ENCODE measurements at places on chromosomes 3 and 15.

- no peak for DNase-seq
These were observed 40.9 kb downstream of the TRPM1 start for GRCh38 chr15:31060429-31061140.

- DNase-seq = no peak
These were observed 64.8 kb downstream of the SPSB4 start for GRCh38 chr3:141115789-141116541.

DNA sequence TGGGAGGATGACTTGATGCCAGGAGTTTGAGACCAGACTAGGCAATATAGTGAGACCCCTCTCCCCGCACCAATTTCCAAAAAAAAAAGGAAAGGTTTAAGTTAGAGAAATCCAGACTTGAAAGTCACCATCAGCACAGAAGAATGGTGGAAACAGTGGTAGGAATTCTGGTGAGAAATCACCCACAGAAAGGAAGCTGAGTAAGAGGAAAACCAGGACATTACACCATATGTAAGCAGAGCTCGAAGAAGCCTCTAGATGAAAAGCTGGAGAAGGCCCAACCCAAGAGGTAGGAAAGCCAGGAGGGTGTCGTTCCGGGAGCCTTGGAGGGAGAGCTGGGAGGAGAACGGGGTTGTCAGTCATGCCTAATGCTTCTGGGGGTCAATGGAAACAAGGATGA lies 40.5 kb downstream of the RASGRP1 start:
- DNase-seq = no peak

GRCh38 chr3:28036599-28037575 lies 204.5 kb upstream of the CMC1 start:
- no peak for DNase-seq

- DNase-seq = no peak
These were observed 18.0 kb downstream of the ISG20 start for GRCh38 chr15:88656760-88657221.

GRCh38 chr15:41698779-41699178 lies 38.6 kb downstream of the MGA start:
- no peak for DNase-seq

GRCh38 chr3:57729334-57730045 lies 26.6 kb upstream of the SLMAP start:
- DNase-seq = no peak

DNA sequence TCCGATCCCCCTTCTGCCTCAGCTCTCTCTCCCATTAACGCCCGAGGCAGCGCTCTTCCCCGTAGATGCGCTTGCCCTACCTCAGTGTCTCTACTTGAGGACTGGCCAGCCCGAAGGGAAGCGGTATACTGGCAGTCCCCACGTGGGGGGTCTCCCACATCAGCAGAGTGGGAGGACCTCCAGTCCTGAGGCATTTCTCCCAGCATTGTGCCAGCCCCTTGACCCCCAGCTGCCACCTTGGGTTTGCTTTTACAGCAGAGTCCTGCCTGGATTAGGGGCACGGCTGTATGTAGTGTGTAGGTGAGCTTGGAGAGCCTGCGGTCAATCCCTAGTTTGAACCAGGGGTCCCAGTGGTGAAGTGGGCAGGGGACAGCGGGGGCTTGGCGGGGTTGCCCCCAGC lies 767 bp downstream of the SEMA3F start:
- DNase-seq = no peak

DNA sequence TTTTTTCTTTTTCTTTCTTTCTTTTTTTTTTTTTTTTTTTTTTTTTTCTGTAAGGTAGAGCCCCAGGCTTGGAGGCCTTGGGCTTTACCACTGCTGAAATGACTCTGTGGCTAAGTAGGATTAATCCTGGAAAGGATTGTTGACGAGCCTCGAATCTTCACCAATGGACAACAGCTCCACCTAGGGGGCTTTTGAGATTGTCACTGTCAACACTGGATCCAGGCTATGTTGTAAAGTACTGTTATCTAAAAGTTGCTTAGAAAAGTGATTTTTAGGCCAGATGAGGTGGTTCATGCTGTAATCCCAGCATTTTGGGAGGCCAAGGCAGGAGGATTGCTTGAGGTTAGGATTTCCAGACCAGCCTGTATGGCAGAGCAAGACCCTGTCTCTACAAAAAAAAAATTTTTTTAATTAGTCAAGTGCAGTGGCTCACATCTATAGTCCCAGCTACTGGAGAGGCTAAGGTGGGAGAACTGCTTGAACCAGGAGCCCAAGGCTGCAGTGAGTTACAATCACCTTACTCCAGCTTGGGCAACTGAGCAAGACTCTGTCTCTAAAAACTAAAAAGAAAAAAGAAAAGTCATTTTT lies 41.6 kb downstream of the KLHL18 start:
- DNase-seq = peak; percentile 67

- DNase-seq = no peak
These were observed 239.8 kb upstream of the AGTR1 start for GRCh38 chr3:148457886-148458285.

GRCh38 chr15:76614725-76615124 lies 278.2 kb downstream of the ISL2 start:
- DNase-seq = no peak

- no peak for DNase-seq
These were observed 696.6 kb upstream of the NAALADL2 start for GRCh38 chr3:174162550-174162949.

- no peak for DNase-seq
These were observed 66.3 kb downstream of the NIPA2 start for GRCh38 chr15:22904736-22905135.

DNA sequence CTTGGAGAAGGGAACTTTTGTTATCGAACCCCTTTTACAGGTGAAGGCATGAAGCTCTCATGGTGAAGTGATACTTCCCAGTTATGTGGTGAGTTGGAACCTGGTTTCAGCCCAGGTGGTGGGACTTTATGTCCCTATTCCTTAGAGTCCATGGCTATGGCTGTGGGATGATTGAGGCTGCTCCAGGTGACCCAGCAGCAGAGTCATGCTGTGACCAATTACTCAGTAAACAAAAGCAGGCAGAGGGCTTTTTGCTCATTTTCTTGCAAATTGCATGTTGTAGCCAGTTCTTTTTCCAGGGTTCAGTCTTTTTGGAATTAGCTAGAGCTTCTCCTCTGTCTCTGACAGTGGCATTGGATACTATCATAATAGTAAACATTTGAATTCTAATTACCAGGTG lies 70.7 kb downstream of the CACNA2D3 start:
- DNase-seq = no peak

GRCh38 chr3:127712461-127712860 lies 39.7 kb downstream of the ABTB1 start:
- no peak for DNase-seq

GRCh38 chr3:29335943-29336342 lies 55.1 kb downstream of the RBMS3 start:
- DNase-seq = no peak

GRCh38 chr3:111936191-111936841 lies 42.5 kb upstream of the ABHD10 start:
- DNase-seq = no peak

GRCh38 chr15:77654975-77655374 lies 22.3 kb upstream of the LINGO1 start:
- no peak for DNase-seq

- no peak for DNase-seq
These were observed 99.1 kb downstream of the NSMCE3 start for GRCh38 chr15:29170521-29170920.

DNA sequence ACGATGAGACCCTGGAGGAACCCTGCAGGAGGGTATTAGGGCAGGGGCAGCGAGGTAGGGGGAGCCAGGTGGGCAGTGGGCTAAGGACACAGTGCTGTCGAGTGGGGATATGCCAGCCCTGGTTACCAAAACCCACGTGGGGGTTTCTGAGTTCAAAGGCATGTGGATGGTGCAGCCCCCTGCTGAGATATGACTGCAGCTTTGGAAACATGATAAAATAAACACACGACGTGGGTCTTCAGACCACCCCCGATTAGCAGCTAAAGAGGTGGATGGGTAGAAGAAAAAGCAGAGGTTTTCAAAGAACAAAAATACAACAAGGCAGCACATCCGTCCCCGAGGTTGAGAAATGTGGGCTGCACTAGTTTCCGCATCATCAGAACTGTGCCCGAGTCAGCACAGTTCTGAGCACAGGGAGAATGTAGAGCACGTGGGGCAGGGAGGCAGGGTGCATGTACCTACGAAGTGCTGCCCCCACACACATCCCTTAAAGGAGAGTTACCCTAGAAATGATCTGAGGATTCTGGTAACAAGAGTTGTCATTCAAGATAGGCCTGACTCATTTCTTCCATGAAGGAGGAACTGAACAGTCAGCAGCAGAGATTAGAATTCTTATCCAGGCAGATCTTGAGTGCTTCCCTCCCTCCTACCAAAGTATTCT lies 121.3 kb downstream of the RPLP1 start:
- no peak for DNase-seq

- DNase-seq = peak; percentile 67
These were observed 744.7 kb downstream of the EPHA3 start for GRCh38 chr3:89851974-89852621.

Measured in neuronal stem cell (in vitro differentiated cells).